ENCODE measurements at places on chromosomes 4 and X. TPM values are rescaled to one million over a fixed set of nuclear protein-coding genes. Genes with fewer than 3 reads are reported as not detected.

Gene QDPR
- total RNA-seq: 33.6 TPM

Gene CXCL3
- total RNA-seq: 5.2 TPM

Gene AKAP14
- total RNA-seq: 1.3 TPM

Gene OPRPN
- total RNA-seq: not detected

Gene TLR3
- total RNA-seq: 2.0 TPM

Gene GUCY1B1
- total RNA-seq: 2.9 TPM

GRCh38 chr4:1812720-1813119, 19.6 kb downstream of the FGFR3 start:
- no peaks in the 10 kb centered on the region for H3K36me3 ChIP-seq
- no peaks in the 10 kb centered on the region for H3K4me1 ChIP-seq
- no peak for DNase-seq
- no peaks in the 10 kb centered on the region for H3K27me3 ChIP-seq

DNA sequence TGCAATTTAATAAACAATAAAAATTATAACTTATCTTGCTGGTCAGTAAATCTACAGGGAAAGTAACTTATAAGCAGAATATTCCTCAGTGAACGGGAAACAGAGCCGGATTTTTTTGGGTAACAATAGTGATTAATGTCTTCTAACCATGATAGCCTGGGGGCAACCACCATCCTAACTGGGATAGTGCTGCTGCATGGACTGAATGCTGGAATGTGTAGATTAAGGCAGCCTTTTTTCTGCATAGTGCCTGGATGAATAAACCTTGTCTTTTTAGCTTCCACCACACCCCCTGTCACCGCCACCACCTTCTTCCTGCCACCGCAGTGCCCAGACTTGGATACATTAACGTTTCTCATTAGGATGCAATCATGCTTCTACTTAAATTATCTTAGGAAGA, 83.6 kb upstream of the LNX1 start:
- DNase-seq: no peak
- H3K27me3 ChIP-seq: no peaks in the 10 kb centered on the region
- no peaks in the 10 kb centered on the region for H3K36me3 ChIP-seq
- H3K4me1 ChIP-seq: no peaks in the 10 kb centered on the region
- H3K4me3 ChIP-seq: no peak overlapping the region

DNA sequence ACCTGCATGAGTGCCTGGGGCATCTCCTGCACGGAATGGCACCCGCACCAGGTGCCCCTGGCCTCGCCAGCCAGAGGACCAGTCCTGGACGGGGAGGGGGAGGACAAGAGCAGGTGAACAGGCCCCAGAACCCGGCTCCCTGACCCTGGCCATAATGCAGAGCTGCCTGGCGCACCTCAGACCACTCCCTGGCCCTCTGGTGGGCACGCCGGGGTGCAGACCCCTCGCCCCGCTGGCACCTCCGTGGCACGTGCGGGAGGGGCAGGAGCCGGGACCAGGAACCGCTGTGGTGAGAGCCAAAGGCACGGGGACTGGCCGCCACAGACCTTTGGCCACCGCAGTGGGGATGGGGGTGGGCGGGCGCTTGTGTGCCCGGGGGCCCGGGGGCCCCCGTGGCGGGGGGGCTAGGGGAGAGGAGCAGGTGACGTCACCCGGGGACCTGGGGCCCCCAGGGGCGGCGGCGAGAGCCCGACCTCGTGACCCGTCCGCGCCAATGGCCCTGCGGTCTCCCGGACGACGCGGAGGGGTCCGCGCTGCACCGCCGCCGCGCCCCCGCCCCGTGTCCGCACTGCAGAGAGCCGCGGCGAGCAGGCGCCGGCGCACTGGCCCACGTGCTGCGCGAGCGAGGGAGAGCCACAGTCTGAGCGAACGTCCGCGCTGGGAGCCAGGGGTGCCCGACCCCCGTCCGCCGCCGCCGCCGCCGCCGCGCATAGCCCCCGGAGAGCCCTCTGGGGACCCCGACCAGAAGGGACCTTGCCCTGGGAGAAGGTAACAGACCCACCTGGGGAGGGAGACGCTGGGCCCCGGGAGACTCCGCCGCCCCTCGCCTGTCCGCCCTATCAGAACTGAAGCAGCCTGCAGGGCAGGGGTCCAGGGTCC, at the start of gene PNMA3:
Gene PNMA3 (plus strand): TSS at position 600 of the 879 bp plus-strand sequence. CDS start 586 bp downstream, outside the sequence.
- no peak for DNase-seq
- peaks cover 16% of the 10 kb centered on the region for H3K27me3 ChIP-seq
- no peak within 1 kb of the TSS for H3K27ac ChIP-seq
- H3K36me3 ChIP-seq: no peaks in the 10 kb centered on the region
- no peak within 1 kb of the TSS for H3K4me3 ChIP-seq

DNA sequence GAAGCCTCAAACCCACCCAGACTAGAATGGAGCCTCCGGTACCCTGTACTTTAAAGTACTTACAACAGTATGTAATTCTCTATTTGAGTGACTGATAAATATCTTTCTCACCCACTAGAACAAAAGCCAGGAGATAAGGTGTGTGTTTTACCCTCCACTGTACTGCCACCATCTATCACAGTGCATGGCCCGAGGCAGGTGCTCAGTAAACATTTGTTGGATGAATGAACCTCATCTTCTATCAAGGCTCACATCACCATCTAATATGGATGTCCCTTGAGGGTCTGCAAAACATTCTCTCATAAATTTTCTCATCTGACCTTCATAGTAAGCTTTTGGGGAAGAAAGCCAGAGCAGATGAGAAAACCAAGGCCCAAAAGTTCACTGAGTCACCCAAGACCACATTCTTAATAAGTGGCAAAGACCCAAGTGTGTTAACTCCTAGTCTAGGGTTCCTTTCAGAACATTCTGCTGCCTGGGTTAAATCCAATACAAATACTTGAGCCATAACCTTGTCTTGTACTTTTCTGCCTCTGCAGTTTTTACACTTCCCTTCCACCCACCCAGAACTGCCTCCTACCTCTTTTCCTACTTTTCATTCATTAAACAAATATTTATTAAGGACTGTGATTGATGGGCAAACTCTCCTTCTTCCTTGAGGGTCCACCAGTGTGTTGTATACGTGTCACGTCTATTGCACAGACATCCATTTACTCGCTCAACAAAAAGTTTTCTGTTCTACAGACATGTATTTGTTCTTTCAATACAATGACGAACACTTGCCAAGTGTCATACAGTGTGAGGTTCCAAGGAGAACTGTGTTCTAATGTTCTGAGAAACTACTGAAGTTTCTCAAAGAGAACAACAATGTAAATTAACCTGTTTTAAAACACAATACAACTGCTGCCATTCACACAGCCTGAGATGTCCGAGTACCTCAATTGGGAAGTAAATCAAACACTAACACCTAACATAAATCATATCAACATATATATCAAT, 35.7 kb downstream of the APBB2 start:
- DNase-seq: no peak
- H3K27ac ChIP-seq: no peak overlapping the region
- H3K4me1 ChIP-seq: peaks cover 3% of the 10 kb centered on the region
- no peaks in the 10 kb centered on the region for H3K36me3 ChIP-seq
- no peaks in the 10 kb centered on the region for H3K27me3 ChIP-seq

GRCh38 chrX:149129767-149130166, 375.3 kb downstream of the IDS start:
- no peaks in the 10 kb centered on the region for H3K4me1 ChIP-seq
- no peaks in the 10 kb centered on the region for H3K27me3 ChIP-seq
- H3K36me3 ChIP-seq: no peaks in the 10 kb centered on the region
- no peak overlapping the region for H3K27ac ChIP-seq
- no peak for DNase-seq

All from H1 (cell line).